ENCODE measurements at places on chromosomes 6 and 20.

GRCh38 chr20:63327231-63327745 lies 33.9 kb downstream of the CHRNA4 start:
- no peak for DNase-seq

DNA sequence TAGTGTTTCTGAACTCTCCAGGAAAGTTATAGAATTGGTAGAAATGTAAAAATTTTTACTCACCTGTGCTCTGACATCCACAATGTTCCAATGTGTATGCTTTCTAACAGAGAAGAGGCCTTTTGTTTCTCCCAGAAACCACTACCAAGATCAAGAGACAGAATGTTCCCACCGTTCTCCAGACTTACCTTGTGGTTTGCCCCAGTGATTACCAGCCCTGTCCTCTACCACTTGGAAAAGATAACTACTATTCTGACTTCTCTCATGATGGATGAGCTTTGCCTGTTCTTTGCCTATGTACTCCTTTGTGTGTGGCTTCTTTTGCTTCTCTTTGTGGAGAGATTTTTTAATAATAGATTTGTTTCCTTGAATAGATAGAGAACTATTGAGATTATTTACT lies 173.0 kb upstream of the SCGN start:
- no peak for DNase-seq

- DNase-seq: no peak
Measured at GRCh38 chr6:134908906-134909516, 40.9 kb downstream of the ALDH8A1 start.

DNA sequence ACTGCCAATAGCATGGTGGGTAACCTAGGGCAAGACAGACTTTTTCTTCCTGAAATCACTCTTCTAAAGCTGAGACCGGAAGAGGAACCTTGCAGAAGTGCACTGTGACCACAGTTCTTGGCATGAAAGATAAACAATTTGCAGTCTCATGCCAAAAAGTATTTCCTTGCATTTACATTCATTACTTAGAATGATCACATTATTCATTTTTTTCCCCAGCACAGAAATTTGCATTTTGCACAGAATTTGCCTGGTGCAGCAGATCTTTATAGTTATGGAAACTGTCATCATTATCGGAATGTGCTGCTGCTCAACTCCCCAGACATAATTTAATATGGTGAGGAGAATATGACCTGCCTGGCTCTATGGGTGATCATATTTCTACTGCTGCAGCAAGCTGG lies 42.2 kb upstream of the EDN3 start:
- no peak for DNase-seq

DNA sequence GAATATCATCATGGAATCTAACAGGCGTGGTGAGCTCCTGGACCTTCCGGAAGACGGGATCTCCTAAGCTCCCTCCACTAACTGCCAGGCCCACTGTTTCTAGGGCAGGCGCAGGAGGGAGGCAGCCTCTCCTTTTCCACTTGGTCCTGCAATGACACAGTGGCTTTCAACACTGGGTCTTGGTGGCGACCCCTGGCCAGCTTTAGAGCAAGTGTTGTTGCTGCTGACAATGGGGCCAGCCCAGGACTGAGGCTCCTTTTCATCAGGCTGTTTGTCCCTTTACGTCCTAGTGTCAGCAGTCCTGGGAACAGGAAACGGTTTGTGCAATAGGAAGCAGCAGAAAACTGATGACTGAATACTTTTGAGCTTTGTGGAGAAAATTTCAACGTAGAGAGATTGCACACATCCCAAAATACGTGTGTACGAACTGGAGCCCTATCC lies 9.7 kb upstream of the QKI start:
- no peak for DNase-seq

DNA sequence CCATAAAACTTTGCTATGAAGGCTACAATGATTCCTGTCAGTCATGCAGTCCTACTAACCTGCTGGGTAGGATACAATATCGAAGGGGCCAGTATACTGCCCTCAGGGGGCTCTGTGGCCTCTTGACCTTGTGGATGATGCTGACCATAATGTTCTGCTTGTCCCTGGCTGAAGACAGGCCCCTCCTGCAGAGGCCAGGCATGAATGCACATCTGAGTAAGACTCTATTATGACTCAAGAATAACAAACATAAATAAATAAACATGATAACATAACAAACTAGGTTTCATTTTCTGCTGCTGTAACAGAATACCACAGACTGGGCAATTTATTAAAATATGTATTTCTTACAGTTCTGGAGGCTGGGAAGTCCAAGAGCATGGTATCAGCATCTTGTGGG lies 44.0 kb upstream of the POU5F1 start:
- no peak for DNase-seq

- peak; percentile 38 for DNase-seq
Measured at GRCh38 chr20:46021361-46022359, 7.4 kb upstream of the SLC12A5 start.

DNA sequence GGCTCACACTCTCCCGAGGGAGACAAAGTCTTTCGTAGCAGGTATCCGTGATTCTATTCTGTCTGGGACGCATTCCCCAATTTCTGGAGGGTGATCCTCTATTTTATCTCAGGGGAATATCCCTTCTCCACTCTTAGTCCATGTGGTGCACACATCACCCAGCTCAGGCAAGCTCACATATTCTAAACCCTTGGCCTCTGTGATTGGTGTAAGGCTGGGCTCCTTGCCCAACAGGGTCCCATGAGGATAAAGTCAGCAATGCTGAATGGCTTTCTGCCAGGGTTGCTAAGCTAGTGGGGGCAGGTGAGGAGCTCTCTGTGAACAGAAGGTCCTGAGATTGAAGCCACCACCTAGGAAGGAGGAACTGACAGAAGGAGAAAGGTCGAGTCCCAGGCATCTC lies 137.2 kb downstream of the CDH26 start:
- peak; percentile 82 for DNase-seq

DNA sequence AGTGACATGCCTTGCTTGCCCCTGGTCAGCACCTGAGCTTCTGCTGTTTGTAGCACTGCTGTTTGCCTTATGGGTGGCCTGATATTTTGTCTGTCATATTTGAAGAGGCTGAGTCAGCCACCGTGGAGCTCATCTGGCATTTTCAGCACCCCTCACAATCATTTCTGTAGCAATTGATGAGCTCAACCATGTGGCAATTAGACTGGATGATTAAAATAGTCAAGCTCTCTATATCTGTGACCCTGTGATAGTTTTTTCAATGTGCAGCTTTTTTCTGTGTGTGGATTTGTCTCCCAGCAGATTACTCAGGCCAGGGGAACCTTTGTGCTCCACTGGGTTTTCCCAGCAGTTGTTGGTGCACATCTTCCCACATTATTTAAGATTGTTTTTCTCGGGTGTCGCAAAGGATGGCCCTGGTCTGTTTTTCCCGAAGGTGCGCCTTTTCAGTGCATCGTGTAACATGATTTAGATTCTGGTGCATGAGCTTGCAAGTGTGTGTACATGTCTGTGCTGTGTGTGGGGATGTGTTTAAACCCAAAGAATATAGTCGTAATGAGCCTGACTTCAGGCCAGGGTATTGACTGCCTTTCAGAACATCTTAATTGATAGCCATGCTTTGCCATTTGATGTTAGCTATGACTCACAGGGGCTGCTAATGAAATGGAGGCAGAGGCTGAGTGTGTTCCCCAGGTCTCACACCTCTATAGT lies 31.6 kb upstream of the GLP1R start:
- no peak for DNase-seq

GRCh38 chr6:15481390-15482291 lies 181.2 kb downstream of the DTNBP1 start:
- DNase-seq: no peak

- DNase-seq: no peak
Measured at GRCh38 chr20:36628076-36628475, 17.9 kb downstream of the SLA2 start.

DNA sequence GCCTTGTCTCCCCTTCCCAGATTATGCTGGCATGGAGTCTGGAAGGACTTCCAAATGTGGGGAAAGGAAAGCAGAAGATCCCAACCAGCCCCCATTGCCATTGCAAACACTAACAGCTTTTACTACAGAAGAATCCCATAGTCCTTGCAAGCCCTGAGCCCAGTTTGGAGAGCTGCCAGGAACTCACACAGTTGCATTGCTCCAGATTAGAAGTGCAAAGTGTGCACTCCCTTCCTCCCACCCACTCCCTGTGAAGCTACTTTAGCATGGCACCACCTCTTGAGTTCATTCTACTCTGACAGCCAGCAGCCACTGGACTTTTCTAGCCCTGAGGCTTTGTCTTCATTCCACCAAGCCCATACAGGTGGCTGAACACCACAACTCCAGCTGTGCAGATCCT lies 67.6 kb downstream of the SLC22A2 start:
- DNase-seq: no peak

DNA sequence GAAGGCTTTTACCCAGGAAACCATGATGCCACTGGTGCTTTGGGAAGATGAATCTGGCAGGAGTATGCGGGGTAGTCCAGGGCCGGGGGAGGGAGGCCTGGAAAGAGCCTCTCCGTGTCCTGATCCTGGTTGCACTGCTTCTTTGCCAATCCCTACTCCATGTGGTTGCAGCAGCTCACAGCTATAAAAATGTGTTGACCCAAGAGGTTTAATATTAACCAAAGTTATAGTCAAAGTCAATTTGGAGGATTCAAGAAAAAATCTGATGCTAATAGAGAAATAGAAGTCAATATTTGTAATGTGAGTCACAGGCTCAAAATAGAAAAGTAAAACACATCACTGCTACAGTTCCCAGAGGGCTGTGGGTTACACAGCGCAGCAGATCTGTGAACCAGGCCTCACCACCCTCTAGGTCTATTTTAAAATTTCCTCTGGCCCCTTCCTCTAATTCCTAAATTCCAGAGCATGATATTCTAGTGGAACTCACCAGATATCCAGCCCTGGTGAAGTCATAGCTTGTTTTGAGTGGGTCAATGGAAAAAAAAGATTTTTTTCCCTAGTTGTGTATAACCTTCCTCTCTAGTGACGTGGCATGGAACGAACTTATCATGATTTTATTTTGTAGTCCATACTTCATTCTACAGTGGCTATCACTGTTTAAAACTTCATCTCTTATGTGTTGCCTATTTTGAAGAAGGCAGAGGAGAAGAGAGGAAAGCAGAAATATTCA lies 63.2 kb upstream of the BMP2 start:
- no peak for DNase-seq

DNA sequence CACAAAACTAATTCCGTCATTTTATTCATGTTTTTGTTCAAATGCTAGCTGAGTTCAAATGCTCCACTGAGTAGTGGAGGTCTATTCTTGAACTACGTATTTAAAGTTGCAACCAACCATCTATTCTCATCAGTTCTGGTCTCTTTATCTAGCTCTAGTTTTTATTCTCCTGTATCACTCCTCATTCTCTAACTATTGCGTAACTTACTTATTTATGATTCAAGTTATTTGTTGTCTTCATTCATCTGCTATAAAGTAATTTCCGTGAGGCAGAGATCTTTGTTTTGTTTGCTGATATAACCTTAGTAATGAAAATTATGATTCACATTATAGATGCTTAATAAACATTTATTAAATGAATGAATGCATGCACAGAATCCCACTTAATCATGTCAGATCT lies 221.6 kb upstream of the ASCC3 start:
- DNase-seq: no peak

DNA sequence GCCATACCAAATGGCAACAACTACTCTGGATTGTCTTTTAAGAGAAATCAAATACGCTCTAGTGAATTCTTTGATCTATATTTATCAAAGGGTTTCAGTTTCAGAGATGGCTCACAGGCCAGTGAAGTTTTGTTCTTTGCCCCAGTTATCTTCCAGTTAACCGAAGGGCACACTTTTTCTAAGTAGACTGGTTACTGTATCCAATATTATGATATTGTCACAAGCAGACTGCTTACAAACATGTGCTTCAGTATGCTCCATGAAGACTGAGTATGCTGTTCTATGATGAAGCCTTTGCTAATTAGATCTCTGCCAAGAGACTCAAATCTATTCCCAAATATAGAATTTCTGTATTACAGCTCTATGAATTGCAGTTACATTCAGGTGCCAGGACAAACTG lies 181.1 kb downstream of the REV3L start:
- DNase-seq: no peak

DNA sequence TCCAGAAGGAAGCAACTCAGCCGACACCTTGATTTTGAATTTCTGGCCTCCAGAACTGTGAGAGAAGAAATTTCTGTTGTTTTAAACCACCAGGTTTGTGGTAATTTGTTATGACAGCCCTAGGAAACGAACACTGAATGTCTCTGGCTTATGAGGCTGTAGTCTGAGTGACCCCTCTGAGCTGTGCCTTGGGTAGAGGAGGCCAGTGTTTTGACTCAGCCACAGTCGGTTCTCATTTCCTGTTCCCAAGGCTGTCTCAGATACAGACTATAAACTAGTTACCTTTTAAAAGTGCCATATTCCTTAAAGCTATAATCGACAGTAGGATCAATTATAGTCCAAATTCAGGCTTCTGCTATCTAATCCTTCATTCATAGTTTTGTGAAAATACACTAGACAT lies 391.2 kb upstream of the MAP3K7 start:
- no peak for DNase-seq

GRCh38 chr20:10239954-10240353 lies 21.3 kb downstream of the SNAP25 start:
- no peak for DNase-seq

DNA sequence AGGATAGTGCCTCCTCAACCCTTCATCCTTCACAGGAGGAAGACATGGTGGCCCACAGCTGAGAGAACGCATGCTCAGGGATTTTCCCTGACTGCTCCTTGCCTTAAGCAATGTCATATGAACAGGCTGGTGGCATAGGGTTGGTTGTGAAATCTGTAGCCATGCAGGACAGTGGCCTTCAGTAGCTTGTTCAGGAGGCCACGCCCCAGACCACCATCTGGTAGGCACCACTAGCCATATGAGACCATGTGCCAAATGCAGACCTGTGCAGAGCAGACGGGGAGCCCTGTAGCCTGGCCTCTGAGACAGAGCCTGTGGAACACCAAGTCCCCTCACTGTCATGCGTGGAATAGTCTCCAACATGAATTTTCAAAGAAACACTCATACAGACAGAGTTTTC lies 76.5 kb downstream of the ADTRP start:
- DNase-seq: no peak

GRCh38 chr6:39047434-39048327 lies 900 bp upstream of the GLP1R start:
- no peak for DNase-seq

All from DMS 273 treated with DMSO at 0.1 percent for 48 hours (cell line).